Bronchial epithelial cell (primary cell): ENCODE measurements at places on chromosomes 5 and 9. TPM values are rescaled to one million over a fixed set of nuclear protein-coding genes. Genes with fewer than 3 reads are reported as not detected.

DMRT2 gene
- total RNA-seq, result 0.38 and 0.53 TPM in 2 replicates

GRCh38 chr5:76657091-76657490, 33.9 kb upstream of the F2RL2 start:
- DNase-seq, result no peak

DNA sequence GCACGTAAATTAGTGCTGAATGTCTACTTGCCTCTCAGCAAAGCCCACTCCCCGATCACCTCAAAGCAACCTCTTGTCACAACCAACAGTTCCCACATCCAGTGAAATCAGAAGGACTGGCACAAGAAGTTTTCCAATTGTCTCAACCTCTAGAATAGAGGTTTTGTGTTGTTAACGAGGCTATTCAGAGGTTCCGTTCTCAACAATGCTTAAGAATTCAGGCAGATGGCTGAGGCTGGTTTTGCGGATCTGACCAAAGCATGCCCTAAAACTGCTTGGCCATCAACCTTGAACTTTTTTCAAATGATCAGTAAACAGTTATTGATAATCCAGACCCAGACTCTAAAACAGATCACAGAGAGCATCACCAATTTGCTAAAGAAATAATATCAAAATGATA, 52.9 kb downstream of the MAPKAP1 start:
- no peak for DNase-seq

DIRAS2 gene
- total RNA-seq, result under 0.01 TPM in 1 of 2 replicates, not detected in the other

SLCO4C1 gene
- under 0.01 and 0.38 TPM in 2 replicates for total RNA-seq

DNA sequence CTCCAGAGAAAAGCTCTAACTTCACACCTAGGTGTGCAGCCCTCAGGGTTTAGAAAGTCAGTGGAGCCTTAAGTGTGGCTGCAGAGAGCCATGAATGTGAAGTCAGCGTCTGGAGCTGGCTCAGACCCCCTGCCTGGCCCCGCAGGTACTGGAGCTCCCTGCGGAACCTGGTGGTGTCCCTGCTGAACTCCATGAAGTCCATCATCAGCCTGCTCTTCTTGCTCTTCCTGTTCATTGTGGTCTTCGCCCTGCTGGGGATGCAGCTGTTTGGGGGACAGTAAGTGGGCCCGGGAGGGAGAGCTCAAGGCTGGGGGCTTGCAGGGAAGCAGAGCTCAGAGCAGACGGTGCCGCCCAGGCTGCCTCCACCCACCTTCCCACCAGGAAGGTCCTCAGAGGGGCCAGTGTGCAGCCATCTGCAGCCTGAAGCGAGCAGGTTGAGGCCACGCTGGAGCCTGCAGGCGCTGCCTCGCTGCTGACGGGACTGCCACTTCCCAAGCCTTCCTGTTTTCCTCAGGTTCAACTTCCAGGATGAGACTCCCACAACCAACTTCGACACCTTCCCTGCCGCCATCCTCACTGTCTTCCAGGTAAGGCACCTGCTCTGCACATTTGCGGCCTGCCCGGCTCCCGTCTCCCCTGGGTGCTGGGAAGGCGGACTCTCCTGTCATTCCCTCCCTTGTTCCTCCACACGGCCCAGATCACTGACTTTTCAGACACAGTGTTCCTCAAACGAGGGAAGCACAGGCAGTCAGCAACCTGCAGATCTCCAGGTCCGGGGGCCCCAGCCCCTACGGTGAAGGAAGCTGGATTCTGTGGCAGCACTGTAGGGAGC, 108.9 kb downstream of the CACNA1B start:
- DNase-seq, result no peak

DNA sequence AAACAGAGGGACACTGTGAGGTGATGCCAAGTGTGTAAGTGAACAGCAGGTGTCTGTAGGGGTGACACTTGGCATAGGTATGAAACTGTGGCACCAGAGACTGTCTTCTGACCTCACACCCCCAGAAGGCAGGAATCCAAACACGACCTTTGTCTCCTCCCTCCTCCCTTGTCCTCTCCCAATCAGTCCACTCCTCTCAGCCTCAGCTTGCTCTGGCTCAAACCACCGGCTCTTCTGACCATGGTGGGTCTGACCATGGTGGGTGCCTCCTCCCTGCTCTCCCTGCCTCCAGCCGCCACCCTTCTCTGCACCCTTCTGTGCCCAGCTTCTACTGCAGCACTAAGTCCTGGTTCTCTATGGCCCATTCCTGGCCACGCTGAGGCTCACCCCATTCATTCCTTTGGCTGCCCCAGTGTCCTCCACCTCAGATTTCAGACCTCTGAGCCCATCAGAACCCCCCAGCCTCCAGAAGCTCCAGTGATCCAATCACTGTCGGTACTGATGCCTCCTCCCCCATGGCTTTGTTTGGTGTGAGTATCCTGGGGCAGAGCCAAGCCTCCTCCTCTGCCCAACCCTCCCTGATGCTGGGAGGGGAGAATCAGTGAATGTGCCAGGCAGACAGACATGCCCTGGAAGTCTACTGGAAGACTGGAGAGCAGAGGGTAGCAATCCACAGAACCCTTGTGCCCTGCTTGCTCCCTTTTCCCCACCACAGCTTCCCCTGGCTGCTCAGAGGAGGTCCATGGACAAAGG, 1.7 kb upstream of the ARID3C start:
- peak; percentile 37 for DNase-seq

PCDHGA6 gene
- under 0.01 and 0.26 TPM in 2 replicates for total RNA-seq

DNA sequence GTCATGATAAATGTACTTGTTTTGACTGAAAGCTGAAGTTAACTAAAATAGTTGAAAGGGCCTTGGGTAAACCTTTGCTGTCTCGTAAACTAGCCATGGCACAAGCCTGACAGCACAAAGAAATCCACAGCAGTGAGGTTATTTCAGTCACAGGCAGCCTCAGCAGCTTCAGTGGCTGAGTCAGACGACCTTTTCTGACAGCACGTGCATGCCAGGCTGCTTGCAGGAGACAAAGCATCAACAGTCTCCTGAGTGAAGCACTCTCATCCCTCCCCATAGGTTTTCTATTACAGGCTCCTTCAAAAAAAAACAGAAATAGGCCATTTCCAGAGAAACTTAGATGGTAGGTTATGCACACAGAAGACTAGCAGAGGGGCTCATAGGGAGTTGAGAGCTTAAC, 34.6 kb downstream of the OXCT1 start:
- peak; percentile 47 for DNase-seq

- DNase-seq, result peak; percentile 90
These were observed 1.0 kb downstream of the FPGS start for GRCh38 chr9:127803507-127804352.

PDCD1LG2 gene
- under 0.01 and 0.64 TPM in 2 replicates for total RNA-seq

GRCh38 chr5:43555895-43556606, 826 bp downstream of the PAIP1 start:
- peak; percentile 41 for DNase-seq

NNT gene
- 29.7 and 32.9 TPM in 2 replicates for total RNA-seq

- DNase-seq, result peak; percentile 69
These were observed 115.6 kb downstream of the CETN3 start for GRCh38 chr5:90293931-90294330.

DNA sequence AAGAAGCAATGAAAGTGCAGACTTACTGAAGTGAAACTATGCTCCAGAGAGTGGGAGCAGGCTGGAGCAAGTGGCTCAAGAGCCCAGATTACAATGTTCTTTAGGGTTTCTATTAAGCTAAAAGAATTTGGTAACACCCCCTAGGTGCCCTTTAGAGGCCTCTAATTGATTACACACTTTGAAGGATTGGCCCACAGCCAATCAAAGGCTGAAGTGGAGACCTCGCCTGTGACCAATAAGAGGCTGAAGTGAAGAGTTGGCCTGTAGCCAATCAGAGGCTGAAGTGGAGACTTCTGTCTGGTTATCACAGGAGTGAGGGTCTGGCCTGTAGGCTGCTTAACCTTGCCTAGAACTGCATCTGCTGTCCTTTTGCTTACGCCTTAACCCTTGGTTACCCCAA, 46.7 kb upstream of the SPATA31C2 start:
- no peak for DNase-seq

GRCh38 chr5:171577042-171577758, 157.8 kb downstream of the FGF18 start:
- DNase-seq, result no peak

DNA sequence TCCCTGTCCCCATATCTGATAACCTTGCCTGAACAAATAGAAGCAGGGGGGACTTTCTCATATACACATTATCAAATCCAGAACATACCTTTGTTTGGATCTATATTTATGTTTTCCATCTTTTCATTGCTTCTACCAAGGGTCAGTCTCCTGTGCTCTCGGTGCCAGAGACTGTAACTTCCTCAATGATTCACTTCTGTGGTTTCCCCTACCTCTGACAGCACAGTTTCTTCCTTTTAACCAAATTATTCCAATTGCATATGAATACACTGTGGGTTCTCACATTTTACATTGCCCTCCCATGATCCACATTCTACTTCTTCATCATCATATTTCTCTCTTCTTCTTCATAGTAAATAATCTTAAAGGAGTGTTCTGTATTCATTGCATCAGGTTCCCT, 32.2 kb downstream of the NMUR2 start:
- DNase-seq, result peak; percentile 10

- DNase-seq, result peak; percentile 35
These were observed 181.3 kb downstream of the SEC61B start for GRCh38 chr9:99403371-99403770.

DNA sequence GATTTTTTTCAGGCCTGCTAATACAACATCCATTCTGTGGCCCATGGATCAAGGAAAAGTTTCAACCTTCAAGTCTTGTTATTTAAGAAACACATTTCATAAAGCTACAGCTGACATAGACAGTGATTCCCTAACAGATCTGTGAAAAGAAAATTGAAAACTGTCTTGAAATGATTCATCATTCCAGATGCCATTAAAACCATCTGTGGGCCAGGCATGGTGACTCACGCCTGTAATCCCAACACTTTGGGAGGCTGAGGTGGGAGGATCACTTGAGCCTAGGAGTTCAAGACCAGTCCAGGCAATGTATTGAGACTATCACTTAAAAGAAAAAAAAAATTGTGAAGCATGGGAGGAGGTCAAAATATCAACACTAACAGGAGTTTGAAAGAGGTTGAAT, 6.0 kb downstream of the RAPGEF6 start:
- DNase-seq, result peak; percentile 48
